Left renal pelvis (tissue), 4 donors: ENCODE measurements at places on chromosomes 11 and 22.

- DNase-seq, result no peak
Measured at GRCh38 chr22:44091021-44091721, 67.1 kb downstream of the PARVB start.

DNA sequence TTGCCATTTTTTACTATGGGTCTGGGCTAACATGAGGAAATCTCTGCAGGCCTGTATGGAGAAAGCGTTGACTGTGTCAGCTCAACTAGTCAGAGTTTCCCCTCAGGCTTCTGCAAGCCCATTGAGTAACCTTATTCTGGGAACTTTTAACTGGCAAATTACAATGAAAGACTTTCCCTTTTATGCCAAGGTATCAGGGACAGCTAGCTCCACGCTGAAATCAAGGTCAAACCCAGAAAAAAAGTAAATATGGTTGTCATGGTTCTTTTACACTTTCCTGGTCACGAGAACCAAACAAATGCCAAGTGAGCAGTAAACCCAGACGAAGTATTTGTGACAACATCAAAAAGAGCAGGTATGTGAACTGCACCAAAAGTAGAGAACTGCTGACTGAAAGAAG lies 13.8 kb downstream of the OSBP start:
- DNase-seq, result no peak

DNA sequence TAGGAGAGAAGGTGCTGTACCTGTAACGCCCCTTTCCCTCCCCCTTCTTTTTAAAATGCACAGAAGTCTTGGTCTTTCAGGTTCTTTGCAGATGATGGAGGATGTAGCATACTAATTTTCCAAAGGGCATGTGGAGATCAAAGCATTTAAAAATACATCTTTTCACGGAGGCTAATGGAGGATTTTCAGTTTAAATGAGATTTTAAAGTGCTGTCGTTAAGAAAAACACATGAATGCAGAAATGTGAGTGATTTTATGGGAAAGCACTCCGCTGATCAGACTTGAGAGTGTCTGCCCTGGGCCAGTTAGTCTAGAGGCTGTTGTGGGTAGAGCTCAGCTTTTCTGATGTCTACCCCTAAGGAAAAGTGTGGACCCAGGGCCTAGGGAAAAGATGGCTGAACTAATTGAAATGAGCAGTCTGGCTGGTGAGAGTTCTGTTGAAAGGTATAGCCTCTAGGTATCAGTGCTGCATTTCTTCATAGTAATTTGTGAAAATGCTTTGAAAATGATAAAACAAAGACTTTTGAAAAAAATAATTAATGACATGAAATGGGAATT lies 2.5 kb downstream of the AMOTL1 start:
- DNase-seq, result no peak

- no peak for DNase-seq
Measured at GRCh38 chr11:72930008-72930407, 115.8 kb downstream of the ATG16L2 start.

DNA sequence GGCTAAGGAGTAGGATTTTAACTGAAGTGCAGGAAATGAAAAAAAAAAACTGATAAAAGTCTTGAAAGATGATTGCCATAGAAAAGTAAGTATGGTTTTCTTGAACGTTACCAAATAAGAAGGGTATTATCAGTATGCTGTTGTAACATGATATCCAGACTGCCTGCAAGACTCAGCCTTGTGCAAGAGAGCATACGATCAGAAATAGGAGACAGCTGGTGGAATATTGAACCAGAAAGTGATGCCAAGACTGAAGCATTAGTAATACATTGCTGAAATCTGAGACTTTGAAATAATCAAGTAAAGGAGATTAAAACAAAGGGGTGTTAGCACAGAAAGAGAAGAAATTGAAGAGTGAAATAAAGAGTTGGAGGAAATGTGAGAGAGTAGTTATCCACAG lies 452.7 kb upstream of the CNTN5 start:
- no peak for DNase-seq

DNA sequence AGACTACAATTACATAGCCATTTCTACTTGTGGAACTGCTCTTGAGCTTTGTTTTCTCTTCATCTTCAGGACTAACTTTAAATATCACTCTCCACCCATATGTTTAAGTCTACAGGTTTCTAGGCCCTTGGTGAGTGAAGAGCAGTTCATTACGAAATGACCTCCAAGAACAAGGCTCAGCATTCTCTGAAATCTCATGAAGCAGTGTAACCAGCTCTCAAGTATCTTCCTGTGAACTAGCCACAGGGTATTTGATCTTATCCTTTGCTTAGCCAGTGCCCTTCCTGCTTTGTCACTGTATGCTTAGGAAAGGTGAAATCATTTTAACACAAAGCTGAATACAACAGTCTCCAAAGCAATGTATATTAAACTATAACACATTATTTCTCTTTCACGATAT lies 20.4 kb upstream of the LYVE1 start:
- DNase-seq, result no peak

DNA sequence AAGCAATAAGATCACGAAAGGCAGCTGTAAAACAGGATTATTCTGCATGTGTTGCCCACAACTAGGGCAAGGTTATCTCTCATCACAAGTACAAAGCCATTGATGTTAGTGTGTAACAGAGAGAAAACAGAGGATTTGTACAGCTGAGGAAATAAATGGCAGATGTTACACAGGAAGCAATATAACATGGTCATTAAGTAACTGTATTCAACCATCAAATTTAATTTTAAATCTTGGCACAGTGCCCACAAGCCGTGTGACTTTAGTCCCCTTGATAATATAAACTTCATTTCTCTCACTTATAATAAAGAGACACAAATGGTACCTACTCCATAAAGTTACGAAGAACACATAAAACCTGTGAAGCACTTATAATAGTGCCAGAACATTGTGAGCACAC lies 17.3 kb downstream of the OR51E2 start:
- no peak for DNase-seq

DNA sequence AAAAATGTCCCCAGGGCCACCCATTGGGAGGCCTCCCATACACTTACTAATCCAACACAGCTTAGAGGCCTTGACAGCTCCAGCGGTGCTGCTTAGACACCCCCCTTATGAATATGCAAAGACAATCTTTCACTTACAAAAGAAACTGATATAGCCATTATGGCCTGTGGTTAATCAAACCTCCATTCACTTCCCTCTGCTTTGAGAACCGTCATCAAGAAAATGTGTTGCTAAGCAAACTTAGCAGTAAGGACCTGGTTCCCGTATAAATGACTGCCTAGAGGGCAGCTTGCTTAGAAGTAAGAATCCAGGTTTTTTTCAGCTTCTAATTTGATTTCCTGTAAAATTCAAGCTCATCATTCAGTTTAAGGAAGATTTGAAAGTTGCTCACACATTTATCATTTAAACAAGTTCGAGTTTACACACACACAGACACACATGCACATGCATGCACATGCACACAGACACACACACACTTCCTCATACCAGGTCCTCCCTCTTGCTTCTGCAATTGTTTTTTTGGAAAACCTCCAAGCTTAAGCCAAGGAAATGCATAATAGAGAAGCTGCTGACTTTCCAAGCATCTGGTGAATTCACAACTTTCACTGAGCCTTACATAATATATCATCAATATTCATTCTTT lies 137.7 kb upstream of the BLID start:
- DNase-seq, result no peak
